ENCODE measurements at places on chromosomes 4 and X.
A peak's percentile ranks its signal among the peaks of the same experiment; 100 is the strongest.

DNA sequence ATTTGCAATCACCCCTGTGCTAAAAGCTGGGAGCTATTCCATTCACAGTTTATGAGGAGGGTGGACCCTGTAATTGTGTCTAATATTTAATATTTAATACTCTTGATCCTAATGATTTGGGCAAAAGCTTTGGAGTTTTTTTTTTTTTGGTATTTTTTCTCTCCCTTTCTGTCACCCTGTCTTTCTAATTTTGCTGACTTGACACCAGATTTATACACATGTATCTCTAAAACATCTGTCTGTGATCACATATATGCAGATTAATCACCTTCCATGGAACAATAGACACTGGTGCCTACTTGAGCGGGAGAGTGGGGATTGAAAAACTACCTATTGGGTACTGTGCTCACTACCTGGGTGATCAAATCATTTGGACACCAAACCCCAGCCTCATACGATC lies 18.7 kb upstream of the ANTXR2 start:
- no peak for DNase-seq

- DNase-seq: no peak
These were observed 654.1 kb downstream of the STIM2 start for GRCh38 chr4:27514711-27515110.

DNA sequence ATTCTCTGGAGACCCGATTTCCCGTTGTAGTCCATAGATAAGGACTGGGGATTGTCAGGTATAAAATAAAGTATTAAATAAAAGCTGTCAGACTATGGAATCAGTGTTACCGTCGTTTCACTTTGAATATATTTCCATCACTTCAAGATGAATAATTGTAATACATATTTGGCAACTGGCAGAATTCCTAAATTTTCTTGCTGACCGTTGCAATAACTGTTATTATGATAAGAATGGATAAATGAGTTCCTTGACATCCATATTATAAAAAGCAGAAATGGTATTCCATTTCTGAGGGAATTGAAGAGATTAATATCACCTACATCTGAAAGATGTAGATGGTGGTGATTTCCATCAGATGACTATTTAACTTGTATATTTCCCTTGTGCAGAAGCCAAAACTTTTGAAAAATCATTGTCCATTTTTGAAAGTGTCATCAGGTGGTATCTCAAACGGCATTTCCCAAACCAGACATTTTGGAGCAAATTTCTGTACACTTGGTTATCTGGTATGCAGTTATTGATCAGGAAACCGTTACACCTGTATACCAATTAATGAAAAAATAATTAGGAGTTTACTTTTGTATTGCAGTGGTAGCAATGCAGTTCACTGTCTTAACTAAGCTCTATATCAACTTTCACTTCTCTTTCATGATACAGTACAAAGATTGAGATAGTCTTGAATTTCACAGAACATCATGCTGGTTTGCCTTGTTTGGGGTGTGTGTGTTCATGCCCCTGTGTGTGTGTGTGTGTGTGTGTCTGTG lies 878.5 kb downstream of the PCDH18 start:
- DNase-seq: no peak

DNA sequence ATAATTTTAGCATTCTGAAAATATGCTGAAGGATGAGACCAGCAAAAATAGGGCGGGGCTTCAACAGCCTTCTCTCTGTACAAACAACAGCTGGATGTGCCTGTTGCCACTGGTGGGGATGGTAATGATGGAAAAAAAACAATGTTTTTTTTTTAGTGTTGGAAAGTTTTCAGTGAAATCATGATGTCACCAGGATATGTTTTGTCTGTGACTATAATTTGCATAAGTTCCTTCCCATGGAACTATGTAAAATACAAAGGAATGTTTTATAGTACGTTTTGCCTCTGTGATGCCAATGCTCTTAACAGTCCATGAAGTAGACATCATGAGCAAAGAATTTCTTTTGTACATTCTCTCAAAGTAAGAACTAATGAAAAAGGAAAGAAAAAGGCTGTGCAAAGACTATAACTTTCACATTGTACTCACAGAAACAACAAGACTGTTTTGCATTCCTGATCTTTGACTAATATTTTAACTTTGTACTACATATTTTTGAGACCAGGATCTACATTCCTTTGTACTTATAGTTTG lies 589.7 kb downstream of the SPRY1 start:
- peak; percentile 89 for DNase-seq

- DNase-seq: no peak
These were observed 1038.6 kb downstream of the STPG2 start for GRCh38 chr4:97104666-97105065.

GRCh38 chr4:182760551-182761043 lies 156.6 kb downstream of the DCTD start:
- DNase-seq: no peak

DNA sequence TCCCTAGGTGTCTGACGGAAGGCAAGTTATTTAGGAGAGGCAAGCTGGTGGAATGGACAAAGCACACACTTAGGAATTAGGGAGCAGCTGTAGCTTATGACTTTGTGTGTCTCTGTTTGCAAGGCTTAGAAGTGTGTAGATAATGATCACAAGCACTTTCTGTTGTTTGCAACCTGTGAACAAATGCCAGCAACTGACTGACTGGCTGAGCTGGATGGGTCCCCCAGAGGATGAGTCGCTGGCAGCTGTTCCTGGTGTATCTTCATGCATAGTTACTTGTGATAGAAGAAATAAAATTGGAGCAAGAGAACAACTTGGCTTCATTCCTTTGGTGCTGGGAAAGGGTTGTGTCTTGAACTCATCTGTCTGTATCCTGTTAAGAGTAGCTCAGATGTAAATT lies 64.2 kb upstream of the BEND4 start:
- no peak for DNase-seq

Measured in retinal pigment epithelial cell (primary cell).